GM12878 (cell line): ENCODE measurements at places on chromosomes 2 and 18. TPM values are rescaled to one million over a fixed set of nuclear protein-coding genes. Genes with fewer than 3 reads are reported as not detected.

Gene PAX8
- 0.91 and 1.5 TPM in 2 replicates for polyA plus RNA-seq

Gene CCDC148
- polyA plus RNA-seq, result 0.21 TPM in 1 of 2 replicates, not detected in the other

Gene KIAA2012
- polyA plus RNA-seq, result 0.03 TPM in 1 of 2 replicates, not detected in the other

Gene C2orf66
- not detected in 2 replicates for polyA plus RNA-seq

Gene DLX2
- not detected in 2 replicates for polyA plus RNA-seq

Gene PCARE
- not detected in 2 replicates for polyA plus RNA-seq

Gene C2orf15
- polyA plus RNA-seq, result 2.3 and 2.8 TPM in 2 replicates

Gene DSC1
- polyA plus RNA-seq, result 0.19 and 0.51 TPM in 2 replicates

Gene B4GALT6
- polyA plus RNA-seq, result 13.6 and 15.8 TPM in 2 replicates

Gene AQP4
- polyA plus RNA-seq, result not detected in 2 replicates

Gene SERPINB12
- not detected in 2 replicates for polyA plus RNA-seq

Gene NAT8
- polyA plus RNA-seq, result not detected in 2 replicates

Gene TSN
- 98.3 and 103 TPM in 2 replicates for polyA plus RNA-seq

Gene IL18R1
- polyA plus RNA-seq, result 14.3 TPM in 2 replicates

Gene SAG
- not detected in 2 replicates for polyA plus RNA-seq

Gene HOXD13
- polyA plus RNA-seq, result not detected in 2 replicates

Gene NEU2
- not detected in 2 replicates for polyA plus RNA-seq

Gene VAMP5
- polyA plus RNA-seq, result 25.8 and 28.0 TPM in 2 replicates

Gene EMILIN1
- 1.0 and 1.8 TPM in 2 replicates for polyA plus RNA-seq

Gene REG1B
- polyA plus RNA-seq, result not detected in 2 replicates

Gene RAMP1
- polyA plus RNA-seq, result not detected in 2 replicates

Gene AQP12B
- not detected in 2 replicates for polyA plus RNA-seq

Gene CCDC93
- polyA plus RNA-seq, result 13.1 and 14.4 TPM in 2 replicates

Gene FOXD4L1
- polyA plus RNA-seq, result not detected in 2 replicates

Gene PRKAG3
- not detected in 2 replicates for polyA plus RNA-seq

Gene MITD1
- polyA plus RNA-seq, result 56.6 and 61.2 TPM in 2 replicates

Gene AQP12A
- not detected in 2 replicates for polyA plus RNA-seq

Gene C2orf74
- 14.2 and 15.5 TPM in 2 replicates for polyA plus RNA-seq

Gene BMP10
- not detected in 2 replicates for polyA plus RNA-seq

Gene SPATA3
- polyA plus RNA-seq, result not detected in 2 replicates

Gene IL36B
- polyA plus RNA-seq, result not detected in 2 replicates

Gene C18orf32
- polyA plus RNA-seq, result 61.3 and 67.0 TPM in 2 replicates

Gene ASAP2
- not detected in 2 replicates for polyA plus RNA-seq

Gene SEMA4C
- polyA plus RNA-seq, result 5.4 and 6.4 TPM in 2 replicates

Gene UGT1A7
- polyA plus RNA-seq, result not detected in 2 replicates

Gene ZSWIM2
- polyA plus RNA-seq, result not detected in 2 replicates
